CD4-positive, alpha-beta T cell treated with Interferon alpha-2 for 1 hour (primary cell): ENCODE measurements at places on chromosomes 5 and 9.

- peak; percentile 26 for DNase-seq
Observed at GRCh38 chr5:135386886-135387628, 12.0 kb downstream of the MACROH2A1 start.

- no peak for DNase-seq
Observed at GRCh38 chr9:83431101-83432060, 106.8 kb downstream of the FRMD3 start.

GRCh38 chr9:73872701-73873100, 624.4 kb upstream of the RORB start:
- no peak for DNase-seq

GRCh38 chr5:44401611-44402010, 12.4 kb upstream of the FGF10 start:
- DNase-seq = no peak

GRCh38 chr9:119003882-119004617, 365.2 kb downstream of the BRINP1 start:
- no peak for DNase-seq

GRCh38 chr9:122206118-122207046, 22.4 kb downstream of the LHX6 start:
- no peak for DNase-seq

- no peak for DNase-seq
Observed at GRCh38 chr9:16460696-16461095, 409.8 kb downstream of the BNC2 start.

DNA sequence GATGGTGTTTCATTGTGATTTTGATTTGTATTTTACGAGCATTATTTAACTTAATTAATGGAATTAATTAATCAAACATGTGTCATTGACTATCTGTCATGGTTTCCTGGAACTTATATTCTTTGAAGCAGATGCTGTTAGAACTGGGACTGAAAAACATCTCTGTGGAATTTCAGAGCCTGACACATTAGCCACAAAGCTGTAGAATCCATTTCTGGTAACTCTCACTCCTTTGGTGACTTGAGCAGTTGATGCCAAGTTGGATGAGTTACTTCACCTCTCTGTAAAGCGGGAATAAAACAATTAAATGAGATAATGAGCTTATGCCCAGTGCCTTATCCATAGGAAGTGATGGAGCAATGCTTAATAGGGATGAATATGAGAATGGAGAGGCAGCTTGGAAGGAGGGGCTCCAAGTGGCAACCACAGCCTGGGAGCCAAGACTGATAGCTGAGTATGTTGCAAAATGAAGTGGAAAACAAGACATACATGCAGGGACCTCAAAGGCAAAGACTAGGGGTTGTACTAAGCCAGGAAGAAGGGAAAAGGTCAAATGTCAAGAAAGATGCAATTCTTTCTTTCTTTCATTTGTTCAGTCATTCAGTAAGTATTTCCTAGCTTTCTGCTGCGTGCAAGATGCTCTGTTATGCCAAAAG, 23.1 kb upstream of the ADRA1B start:
- DNase-seq = no peak

- no peak for DNase-seq
Observed at GRCh38 chr5:137778772-137779564, 24.8 kb upstream of the HNRNPA0 start.

DNA sequence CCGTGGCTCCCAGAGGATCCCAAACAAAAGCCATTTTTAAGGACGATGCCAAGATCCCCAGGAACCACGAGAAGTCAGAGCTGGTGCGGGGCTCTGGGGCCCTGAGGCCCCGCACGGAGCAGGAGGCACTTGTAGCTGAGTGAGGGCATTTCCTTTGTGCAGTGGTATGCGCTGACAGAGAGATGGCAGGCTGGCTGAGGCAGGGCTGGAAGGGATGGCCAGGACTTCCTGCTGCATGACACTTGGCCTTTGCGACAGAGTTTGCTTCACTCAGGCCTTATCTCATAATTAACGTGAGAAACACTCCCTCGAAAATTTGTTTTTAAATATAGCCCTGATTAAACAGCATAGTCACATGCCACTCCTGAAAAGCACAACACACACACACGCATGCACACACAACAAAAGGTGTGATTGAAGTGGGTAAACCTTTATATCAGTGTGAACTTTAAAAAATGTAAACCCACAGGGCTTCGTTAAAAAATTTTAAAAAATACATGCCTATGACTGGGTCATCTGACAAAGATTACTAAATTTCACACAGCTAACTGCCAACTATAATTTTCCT, 536.6 kb downstream of the PDE4D start:
- DNase-seq = peak; percentile 6

DNA sequence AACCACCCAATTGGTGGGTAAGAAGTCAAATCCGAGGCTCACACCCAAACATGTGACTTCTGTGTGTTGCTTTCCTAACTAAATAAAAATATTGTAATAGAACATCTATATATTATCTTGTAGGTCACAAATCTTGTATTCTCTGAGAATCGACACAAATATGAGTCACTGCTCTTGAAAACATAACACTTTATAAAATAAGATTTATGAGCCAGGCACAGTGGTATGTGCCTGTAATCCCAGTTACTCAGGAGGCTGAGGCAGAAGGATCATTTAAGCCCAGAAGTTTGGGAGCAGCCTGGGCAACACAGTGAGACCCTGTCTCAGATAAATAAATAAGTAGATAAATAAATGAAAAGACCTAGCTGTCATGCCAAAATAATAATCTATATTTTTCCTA, 624.1 kb downstream of the ANXA1 start:
- no peak for DNase-seq

DNA sequence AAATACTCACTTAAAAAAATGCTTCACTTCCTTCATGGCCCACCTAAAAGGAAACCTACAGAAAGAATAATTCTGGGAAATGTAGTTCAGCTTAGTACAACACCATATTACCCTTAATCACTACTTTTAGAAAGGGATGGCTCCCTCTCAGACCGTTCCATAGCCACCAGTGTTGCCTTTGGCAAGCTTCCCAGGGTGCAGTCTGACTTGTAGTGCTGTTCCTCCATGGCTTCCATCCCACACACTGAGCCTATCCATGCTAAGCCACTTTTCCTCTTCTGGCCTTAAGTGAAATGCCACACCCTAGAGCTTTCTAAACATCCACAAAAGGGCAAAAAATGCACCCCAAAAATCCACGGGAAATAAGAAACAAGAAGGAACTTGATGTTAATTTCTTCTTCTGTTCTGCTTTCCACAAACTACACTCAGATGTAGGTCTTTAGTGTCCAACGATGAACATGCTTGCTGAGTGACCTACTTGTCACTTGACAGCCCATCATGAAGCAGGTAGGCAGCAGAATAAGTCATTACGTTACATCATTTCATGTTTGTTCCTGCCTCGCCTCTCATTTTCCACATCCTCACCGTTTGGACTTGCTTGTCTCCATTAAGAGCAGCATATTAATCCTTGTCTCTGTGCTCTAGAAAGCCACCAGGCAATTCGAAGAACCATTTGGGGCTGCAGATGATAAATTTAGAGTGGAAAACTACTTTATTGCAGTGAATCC, 391.1 kb upstream of the GRAMD2B start:
- no peak for DNase-seq

- DNase-seq = no peak
Observed at GRCh38 chr9:124908098-124908497, 32.8 kb downstream of the GOLGA1 start.

DNA sequence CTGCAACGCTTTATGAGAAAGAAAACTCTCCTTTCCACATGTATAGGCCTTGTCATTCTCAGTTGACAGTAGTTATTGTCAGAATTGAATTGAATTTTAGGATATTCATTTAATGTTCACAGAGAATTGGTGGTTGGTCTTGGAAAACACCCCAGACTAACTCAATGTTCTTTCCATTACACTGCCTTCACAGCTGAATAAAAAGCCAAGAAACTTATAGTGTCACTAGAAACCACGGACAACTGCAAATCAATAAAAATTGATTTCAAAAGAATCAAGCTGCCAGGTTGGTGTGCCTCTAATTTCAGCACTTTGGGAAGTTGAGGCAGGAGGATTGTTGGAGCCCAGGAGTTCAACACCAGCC, 38.9 kb upstream of the IQGAP2 start:
- no peak for DNase-seq

DNA sequence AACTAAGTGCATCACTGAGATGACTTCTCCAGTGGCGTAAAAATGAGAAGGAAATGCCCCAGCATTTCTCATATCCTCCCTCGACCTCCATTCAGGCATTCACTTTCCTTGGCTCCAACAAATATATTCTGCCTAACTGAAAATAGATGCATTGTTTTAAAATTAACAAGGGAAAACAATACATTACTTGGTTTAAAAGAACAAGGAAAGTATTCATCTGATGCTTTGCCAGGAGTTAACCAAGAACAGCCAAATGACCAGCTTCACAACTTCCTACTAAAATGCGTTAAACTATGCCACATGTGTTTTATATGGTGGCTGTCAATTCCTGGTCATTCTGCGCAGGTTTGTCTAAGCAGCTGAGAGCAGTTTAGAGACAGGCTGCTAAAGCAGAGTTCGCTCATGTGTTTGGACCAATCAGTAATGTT, 121.4 kb downstream of the GNAQ start:
- DNase-seq = no peak

- DNase-seq = no peak
Observed at GRCh38 chr9:135065804-135066203, 21.7 kb upstream of the OLFM1 start.
